Renal pelvis (tissue), 12 donors: ENCODE measurements at places on chromosomes 4 and X. TPM values are rescaled to one million over a fixed set of nuclear protein-coding genes. Genes with fewer than 3 reads are reported as not detected.

KIF4A gene
- 17.0 TPM for polyA plus RNA-seq

GLRB gene
- polyA plus RNA-seq = 11.8 TPM

ESX1 gene
- polyA plus RNA-seq = not detected

NLRP2B gene
- 0.03 TPM for polyA plus RNA-seq

IQSEC2 gene
- polyA plus RNA-seq = 15.0 TPM

MAGEA3 gene
- not detected for polyA plus RNA-seq

YIPF7 gene
- 0.51 TPM for polyA plus RNA-seq

- DNase-seq = no peak
Measured at GRCh38 chr4:106096454-106096853, 201.2 kb downstream of the NPNT start.

GRCh38 chrX:130654409-130654950, 248.5 kb downstream of the ENOX2 start:
- DNase-seq = no peak

DNA sequence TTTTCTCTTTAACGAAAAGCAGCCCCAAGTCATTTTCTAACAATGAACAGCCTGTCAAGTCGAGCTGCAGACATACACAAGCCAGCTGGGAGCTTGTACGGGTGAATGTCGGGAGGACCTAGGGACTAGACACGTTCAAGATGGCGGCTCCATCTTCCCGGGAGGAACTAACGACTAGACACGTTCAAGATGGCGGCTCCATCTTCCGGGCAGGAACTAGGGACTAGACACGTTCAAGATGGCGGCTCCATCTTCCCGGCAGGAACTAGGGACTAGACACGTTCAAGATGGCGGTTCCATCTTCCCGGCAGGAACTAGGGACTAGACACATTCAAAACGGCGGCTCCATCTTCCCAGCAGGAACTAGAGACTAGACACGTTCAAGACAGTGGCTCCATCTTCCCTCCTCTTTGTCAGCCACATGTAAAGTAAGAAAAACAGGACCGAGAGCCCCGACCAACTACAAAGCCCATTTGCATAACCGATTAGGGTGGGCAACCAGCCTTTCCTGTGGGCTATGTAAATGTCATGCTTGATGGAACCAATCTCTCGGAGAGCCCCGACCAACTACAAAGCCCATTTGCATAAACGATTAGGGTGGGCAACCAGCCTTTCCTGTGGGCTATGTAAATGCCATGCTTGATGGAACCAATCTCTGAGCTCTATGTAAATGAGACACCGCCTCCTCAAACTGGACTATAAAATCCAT, 175.5 kb downstream of the DHRSX start:
- peak; percentile 95 for DNase-seq

GRCh38 chrX:132480581-132481203, 8.1 kb downstream of the MBNL3 start:
- DNase-seq = peak; percentile 80

- no peak for DNase-seq
Measured at GRCh38 chr4:10028910-10029309, 7.6 kb upstream of the SLC2A9 start.

- no peak for DNase-seq
Measured at GRCh38 chr4:8738471-8738931, 133.1 kb downstream of the HMX1 start.

DNA sequence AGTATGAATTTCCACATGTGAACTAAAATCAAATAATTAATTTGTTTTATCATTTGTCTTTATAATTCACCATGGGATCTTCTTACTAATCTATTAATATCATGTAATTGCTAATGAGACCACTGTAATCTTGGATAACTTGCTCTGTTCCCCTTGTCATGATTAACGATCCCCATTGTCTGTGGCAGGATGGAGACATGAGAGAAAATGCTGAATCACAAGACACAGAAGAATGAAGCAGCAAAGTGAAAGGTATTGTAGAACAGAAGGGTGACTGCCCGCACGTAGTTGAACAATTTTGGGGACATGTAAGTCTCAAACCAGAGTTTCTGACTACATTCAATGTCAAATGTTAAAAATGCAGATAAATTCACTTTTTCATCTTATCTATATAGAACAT, 135.2 kb downstream of the EPHA5 start:
- no peak for DNase-seq

GRCh38 chr4:153451911-153452657, 14.1 kb upstream of the TMEM131L start:
- no peak for DNase-seq

DNA sequence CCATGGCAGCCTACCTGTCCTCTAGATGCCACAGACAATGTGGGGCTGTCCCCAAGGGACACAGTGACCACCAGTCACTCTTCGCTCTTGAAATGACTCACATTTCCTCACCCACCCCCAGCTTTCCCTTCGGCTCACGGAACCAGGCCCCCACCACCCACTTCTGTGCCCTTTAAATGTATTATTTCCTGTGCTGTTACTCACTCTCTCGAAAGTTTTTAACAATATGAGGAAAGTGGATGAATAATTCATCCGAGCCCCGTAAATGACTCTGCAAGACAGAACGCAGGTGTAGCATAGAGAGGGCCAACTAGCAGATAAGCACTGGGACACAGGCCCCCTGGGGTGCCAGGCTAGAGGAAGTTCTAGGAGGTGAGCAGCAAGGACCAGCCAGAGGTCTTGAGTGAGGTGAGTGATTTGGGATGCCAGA, 179.5 kb upstream of the TBL1X start:
- no peak for DNase-seq

DNA sequence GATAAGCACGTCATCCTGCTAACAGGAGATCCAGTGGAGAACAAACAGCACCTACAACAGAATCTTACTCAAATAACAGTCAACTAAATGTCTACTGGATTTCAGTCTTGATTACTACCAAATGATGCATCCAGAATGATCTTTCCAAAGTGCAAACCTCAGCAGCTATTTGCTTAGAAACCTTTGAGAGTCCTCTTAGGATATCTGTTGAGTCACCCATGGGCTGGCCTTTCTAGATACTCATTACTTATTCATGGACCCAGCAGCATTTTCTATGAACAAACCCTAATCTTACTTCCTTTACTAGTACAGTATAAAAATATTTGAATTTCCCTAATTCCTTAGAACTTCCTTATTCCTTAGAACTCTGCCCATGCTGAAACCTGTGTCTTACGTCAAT, 118.5 kb upstream of the PABPC4L start:
- DNase-seq = no peak

GRCh38 chr4:156774422-156774821, 197.2 kb downstream of the PDGFC start:
- no peak for DNase-seq

DNA sequence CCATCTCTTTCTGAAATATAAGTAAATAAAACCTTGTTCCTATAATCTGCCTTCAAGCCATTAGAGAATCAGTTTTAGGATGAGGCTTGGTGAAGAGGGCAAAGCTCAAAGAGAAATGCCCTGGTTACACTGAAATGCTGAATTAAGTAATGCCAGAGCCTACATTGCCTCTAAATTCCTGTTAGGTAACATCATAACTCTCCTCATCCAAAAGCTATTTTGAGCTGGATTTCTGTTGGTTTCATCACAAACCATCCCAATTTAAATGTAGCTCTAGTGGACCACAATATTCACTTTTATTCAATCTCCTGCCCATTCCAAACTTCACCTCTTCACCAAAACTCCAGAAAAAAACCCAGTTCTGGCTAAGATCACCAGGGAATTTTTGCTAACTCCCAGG, 1319.7 kb upstream of the TENM3 start:
- DNase-seq = no peak

DNA sequence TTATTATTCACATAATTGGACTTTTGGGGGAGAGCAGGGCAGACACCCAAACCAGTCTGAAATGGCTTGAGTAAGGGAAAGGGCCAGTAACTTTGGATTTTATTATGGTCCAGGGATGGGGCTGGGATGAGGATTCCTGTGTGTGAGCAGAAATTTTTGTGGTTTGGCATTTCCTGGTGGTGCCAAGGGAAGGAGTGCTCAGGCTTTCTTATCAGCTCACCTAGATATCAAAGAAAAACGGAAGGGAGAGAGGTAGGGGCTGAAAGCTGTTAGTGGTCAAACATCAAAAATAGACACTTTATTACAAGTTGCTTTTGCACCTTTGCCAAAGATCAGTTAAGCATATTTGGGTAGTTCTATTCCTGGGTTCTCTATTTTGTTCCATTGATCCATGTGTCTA, 128.5 kb upstream of the DIPK2B start:
- no peak for DNase-seq

DNA sequence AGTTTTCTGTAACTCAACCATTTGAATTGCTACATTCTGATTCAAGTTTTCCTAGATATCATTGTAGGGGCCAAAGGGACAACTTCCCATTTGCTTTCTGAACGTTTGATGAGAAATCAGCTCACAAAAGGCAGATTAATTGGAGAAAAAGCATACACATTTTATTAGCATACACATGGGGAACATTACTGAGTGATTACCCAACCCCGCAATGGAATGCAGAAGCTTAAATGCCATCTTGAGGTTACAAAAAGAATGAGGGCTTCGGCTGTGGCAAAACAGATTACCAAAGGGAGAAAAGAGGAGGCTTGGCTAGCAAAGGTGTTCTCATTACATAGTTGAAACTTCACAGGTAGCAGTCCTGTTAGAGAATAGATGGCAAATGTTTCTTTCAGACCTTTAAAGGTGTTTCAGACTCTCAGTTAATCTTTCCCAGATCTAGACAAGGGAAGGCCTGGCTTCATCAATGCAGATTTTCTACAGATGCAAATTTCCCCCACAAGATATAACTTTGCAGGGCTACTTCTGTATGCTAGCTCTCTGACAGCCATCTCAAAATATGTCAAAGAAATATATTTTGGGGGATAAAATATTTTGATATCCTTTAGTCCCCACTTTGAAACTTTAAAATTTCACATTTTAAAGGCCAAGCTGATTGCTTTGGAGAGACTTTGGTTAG, 26.5 kb upstream of the HERC6 start:
- DNase-seq = no peak

DNA sequence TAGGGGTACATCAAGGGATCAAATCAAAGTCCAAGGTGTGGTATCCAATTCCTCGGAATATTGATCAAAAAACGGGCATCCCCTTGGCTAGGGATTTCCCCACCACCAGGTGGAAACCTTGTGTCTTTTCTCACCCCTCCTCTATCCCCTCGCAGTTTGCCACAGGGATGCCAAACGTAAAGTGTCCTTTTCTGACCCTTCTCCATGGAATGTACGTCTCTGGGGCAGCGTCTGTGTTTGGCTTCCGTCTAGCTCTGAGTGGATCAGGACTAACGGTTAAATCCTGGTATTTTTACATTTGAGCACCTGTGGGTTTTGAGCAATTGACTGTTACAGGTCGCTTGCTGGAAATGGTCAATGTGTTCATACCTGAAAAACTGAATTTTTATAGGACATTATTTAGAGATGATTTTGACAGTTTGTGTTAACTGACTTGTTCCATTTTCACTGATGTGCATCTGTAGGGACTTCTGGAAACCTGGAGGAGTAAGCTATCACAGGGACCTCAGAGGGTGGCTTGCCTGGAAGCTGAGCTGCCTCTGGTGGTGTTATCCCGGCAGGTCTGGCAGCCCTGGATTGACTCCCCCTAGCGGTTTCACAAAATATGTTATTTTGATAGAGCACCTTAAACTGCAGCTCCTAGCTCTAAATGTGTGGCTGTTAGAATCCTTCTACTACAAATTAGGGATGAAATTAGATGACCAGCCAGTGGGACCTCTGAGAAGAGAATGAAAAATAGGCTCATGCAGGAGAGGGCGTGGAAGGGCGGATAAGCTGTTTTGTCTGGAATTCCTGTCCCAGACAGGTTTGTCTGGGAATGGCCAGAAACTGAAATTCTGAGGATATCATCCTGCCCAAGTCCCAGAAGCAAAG, 8.8 kb upstream of the MGST2 start:
- peak; percentile 70 for DNase-seq

GRCh38 chr4:182188622-182189021, 54.6 kb upstream of the TENM3 start:
- DNase-seq = no peak

DNA sequence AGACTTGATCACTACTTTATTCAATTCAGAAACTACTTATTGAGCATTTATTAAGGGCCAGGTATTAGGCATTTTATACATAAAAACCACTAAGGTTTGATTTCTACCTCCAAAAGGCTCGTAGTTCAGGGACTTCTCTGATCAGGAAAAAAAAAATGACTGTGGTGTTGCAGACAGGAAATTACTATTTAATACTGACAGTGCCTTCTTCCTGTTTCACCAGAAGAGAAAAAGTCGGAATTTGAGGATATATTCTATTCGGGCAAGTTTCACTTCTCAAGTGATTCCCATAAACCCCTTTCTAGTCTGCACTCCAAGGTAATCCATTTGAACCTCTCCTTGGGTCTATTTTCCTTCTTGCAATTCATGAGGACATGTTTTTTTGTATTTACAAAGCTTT, 15.3 kb upstream of the TASL start:
- no peak for DNase-seq

DNA sequence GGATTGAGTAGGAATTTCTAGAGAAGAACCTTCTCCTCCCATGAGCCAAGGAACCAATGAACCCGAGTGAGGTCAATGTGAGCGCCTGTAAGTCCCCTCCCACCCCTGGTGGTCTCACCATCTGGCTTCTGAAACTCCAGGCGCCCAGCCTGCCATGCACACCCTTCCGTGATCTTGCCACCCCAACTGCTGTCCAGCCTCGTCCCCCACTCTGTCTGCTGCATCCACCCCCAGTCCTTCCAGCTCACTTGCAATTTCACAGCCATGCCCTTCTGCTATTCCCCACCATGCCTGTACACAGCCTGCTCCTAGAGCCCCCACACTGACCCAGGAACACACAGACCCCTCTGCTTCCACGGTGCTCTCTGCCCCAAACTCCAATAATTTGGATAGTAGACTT, 323.7 kb downstream of the STK32B start:
- DNase-seq = no peak

DNA sequence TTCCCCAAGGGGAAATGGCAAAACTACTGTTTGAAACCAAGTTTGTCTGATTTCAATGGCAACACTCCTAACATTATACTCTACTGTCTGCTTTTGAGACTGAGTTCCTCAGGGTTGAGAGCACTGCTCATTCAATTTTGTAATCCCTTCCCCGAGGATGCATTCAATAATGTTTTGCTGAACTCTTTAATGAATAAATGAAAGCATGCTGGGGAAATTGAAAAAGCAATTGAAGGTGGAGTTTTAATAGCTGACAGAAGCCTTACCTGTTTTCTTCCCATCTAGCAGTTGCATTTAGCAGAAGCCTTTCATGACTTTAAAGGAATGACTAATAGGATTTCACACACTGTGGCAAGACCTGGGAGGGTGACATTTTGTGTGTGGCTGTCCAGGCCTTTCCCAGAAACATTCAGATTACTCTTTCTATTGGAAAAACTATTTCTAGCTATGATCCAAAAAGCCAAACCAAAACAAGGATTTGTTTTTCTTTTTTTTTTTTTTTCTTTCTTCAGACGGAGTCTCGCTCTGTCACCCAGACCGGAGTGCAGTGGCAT, 45.1 kb downstream of the DTHD1 start:
- DNase-seq = no peak

GRCh38 chr4:179124957-179125356, 1682.7 kb upstream of the AGA start:
- DNase-seq = no peak

- DNase-seq = no peak
Measured at GRCh38 chr4:42371305-42372252, 25.7 kb upstream of the SHISA3 start.

- DNase-seq = no peak
Measured at GRCh38 chrX:71100581-71101505, 5.2 kb downstream of the FOXO4 start.

- DNase-seq = no peak
Measured at GRCh38 chr4:189322426-189322825, 618.2 kb upstream of the FRG1 start.
